Stimulated activated CD8-positive, alpha-beta memory T cell treated with anti-CD3 and anti-CD28 coated beads, Interleukin-7, amount 100 ng/mL, for 24 hours (primary cell): ENCODE measurements at places on chromosomes 1 and 21.

GRCh38 chr1:228140724-228141225, 696 bp downstream of the GUK1 start:
- no peak for DNase-seq

DNA sequence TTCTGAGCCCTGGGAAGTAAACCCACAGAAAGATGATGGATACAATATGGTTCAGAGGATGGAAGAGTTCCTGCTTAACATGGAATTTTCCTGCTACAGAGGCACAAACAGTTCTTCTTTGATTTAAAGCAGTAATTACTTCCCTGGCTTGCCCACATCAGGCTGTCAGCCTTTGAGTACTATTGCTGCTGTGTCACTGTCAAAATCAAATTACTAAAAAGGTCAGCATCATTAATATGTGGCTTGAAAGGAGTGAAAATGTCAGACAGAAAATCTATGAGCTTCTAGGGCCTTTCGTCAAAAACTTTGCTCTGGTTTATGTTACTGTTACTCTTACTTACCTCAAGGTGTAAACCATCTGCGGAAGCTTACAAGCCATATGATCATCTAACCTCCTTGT, 98.6 kb upstream of the DPT start:
- no peak for DNase-seq

GRCh38 chr1:30371179-30371788, 352.1 kb downstream of the MATN1 start:
- no peak for DNase-seq

- no peak for DNase-seq
Observed at GRCh38 chr1:65208563-65208973, 60.6 kb downstream of the AK4 start.

DNA sequence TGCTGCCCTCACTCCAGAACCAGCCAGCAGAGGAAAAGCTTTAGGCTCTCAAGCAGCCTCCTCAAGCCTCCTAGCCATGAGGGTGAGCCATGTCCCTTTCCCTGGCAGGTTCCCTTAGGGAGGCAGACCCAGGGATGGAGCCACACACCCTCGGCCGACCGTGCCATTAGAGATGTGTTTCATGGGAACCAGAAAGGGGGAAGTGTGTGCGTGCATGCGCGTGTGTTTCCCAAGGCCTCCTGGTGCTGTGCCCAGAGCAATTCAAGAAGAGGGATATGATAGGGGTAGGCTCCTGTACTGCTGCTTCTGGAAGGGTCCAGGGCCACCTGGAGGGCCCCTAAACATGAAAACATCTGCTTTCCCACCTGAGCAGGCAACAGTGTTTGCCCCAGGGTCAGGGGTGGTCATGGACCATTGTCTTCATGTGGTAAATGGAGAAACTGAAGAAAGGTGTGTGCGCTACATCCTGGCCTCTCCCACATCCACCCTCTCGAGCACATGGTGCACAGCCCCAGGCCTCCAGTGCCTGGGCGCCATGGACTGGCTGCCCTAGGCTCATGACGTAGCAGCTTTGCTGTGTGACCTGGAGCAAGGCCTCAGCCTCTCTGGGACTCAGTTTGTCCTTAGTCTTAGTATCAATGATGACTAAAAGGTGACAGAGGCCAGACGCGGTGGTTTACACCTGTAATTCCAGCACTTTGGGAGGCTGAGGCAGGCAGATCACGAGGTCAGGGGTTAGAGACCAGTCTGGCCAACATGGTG, 48.1 kb downstream of the SYF2 start:
- DNase-seq = no peak

DNA sequence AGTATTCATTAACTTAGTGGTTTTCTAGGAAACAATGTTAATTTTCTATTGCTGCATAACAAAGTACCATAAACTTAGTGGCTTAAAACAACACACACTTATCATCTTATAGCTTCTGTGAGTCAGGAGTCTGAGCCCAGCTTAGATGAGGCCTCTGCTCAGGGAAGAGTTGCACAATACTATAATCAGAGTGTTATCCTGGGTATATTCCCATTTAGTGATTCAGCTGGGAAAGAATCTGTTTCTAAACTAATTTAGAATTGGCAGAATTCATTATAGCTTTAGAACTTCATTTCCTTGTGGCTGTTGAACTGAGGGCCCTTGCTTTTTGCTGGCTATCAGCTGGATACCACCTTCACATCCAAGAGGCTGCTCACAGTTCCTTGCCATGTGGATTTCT, 515.5 kb downstream of the BRINP3 start:
- no peak for DNase-seq

DNA sequence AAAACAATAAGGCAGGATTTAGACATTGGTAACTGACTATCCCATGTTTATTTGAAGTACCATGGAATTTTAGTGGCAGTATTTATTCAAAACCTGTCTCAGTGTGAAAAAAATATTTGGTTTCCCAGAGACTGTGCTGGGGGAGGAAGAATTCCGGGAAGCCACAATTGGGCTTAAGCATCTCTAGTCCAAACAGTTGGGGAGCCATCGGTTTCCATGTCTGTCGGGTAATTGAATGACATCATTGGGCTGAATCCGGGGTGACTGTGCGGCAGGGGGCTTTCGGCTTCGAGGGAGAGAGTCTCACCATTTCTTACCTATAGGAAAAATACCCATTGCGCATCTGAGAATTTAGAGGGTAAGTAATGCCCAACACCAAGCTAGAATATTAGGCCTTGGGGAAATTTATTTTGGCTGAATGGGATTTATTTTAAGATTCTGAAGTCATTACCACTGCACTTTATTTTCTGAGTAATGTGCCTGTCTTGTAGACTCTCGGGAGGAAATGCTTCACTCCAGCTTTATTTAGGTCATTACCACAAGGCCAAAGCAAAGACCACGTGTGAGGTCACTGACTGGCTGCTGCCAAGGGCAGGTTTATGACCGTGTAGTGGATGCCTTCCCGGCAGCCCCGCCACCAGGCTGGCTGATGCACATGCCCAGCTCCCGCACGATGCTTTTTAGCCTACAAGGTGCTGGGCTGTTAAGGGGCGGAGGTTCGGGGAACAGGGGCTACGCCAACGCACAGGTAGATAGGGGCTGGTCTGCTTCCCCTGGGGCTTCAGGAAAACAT, 23.1 kb upstream of the UMODL1 start:
- no peak for DNase-seq

GRCh38 chr1:168485048-168485447, 58.7 kb downstream of the XCL2 start:
- DNase-seq = no peak

GRCh38 chr1:180762796-180763195, 131.0 kb downstream of the XPR1 start:
- no peak for DNase-seq

- no peak for DNase-seq
Observed at GRCh38 chr1:36148821-36149236, 457 bp downstream of the TRAPPC3 start.

DNA sequence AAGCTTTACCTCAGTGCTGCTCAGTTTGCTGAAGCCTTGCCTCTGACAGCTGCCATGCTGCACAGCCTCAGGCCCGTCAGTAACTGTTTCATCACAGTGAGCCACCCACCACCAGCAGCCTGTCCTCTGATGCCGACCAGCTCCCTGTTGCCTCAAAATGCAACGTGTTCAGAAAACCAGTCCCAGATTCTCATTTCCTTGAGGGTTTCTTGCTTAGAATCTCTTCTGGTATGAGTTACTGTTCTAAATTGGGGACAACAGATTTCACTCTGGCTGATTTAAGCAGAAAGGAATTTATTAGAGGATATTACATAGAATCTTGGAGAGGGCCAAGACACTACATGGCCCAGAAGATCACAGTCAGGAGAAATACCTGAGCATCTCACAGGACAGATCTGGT, 11.0 kb downstream of the UBL4B start:
- no peak for DNase-seq

GRCh38 chr1:196677781-196678509, 26.1 kb downstream of the CFH start:
- DNase-seq = no peak

DNA sequence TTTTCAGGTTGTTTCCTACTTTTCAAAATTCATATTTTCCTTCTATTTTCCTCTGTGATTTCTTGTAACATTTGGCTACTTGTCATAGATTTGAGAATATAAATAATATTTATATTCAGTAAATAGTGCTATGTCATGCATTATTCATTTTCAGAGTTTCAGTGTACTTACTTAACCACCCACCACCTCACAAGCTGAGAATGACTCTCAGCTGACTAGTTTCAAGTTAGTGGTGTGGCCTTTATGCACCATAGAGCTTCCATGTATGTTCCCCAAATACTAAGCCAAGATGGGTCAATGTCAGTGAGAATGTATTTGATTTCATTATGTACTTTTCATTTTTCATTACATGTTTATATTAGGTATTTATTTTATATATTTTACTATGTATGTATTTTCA, 56.9 kb upstream of the RGS1 start:
- DNase-seq = no peak

DNA sequence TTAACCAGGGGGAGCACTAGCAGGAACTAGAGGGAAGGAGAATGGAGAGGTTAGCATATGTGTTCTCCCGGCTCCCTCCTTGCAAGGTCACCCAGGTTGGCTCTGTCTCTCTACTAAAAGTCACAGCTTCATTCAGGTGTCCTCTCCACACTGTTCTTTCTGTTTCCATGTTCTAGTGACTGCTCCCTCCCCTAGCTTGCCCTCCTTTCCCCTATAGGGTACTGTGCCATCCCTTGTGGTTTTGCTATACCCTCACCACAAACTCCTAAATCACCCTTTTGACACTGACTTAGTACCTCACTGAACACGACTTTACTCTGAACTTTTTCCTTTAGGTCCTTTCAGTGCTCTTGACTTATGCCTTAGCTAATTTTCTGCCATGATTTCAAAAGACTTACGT, 389.3 kb downstream of the ST6GALNAC3 start:
- DNase-seq = no peak

GRCh38 chr1:109046671-109047070, 4.8 kb upstream of the WDR47 start:
- DNase-seq = no peak

DNA sequence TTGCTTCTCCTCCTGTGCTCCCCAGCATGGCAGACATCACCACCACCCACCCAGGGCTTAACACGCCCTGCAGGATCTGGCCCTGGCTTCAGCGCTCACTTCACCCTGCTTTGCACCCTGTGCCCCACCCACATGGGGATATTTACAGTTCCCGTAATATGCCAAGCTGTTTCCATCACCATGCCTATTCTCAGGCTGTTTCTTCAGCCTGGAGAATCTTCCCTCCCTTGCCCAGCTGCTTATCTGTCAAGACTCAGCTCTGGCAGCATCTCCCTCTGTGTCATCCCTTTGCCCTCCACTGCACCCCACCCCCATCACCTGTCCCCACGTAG, 3.6 kb upstream of the AHCYL1 start:
- no peak for DNase-seq

GRCh38 chr1:154742606-154743005, 127.5 kb downstream of the KCNN3 start:
- DNase-seq = no peak

DNA sequence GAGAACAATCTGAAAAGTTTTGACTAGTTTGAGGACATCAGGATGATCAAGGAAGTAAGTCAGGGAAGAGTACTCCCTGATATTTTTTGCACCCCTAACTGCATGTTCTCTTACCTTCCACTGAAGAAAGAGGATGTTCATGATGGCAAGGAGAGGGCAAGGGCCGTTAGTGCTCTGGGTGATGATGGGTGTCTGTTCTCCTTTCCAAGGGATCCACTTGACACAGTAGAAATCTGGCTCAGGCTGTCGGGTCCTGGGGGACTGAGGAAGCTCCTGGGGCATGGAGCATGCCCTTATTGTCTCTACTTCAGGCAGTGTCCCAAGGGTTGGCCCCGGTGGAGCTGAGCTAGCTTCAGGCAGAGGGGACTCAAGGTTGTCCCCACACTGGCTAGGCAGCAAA, 4.7 kb downstream of the MINDY1 start:
- DNase-seq = no peak

DNA sequence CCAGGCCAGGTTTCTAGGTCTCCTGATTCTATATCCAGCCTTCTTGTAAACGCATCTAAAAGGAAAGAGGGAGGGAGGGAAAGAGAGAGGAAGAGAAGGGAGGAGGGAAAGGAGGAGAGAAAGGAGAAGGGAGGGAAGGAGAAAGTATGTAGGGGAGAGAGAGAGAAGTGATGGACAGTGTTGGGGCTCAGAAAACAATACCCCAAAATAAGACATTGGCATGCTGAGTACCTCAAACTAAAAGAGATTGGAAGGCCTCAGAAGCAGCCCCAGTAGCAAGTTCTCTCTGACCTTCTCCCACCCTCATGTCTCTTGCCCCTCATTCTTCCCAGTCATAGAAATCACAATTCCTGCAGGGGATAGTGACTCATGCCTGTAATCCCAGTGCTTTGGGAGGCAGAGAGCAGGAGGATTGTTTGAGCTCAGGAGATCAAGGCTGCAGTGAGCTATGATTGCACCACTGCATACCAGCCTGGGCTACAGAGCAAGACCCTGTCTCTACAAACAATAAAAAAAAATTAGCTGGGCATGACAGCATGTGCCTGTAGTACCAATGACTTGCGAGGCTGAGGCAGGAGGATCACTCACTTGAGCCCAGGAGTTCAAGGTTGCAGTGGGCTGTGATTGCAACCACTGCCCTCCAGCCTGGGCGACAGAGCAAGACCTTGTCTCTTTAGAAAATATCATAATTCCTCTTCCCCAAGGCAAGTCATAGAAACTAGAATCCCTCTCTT, 51.2 kb downstream of the DNTTIP2 start:
- no peak for DNase-seq

DNA sequence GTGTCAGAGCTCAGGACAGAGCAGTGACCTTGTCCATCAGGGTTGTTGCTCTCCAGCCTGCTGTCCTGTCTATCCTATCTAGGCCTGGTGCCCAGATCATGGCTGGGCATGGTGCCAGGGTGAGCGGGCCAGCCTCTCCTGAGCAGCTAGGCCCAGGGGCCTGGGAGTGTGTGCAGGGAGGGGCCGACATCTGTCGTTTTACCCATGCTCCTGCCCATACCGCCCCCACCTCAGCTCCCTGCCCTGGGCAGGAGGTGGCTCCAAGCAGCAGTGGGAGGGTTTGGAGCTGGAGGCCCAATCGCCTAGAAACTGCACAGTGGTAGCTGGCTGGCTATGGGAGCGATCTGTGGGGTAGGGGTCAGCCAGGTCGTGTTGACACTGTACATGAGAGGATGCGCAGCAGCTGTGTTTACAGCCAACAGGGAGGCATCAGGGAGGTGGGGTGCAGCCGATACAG, 6.5 kb downstream of the INSRR start:
- DNase-seq = no peak

DNA sequence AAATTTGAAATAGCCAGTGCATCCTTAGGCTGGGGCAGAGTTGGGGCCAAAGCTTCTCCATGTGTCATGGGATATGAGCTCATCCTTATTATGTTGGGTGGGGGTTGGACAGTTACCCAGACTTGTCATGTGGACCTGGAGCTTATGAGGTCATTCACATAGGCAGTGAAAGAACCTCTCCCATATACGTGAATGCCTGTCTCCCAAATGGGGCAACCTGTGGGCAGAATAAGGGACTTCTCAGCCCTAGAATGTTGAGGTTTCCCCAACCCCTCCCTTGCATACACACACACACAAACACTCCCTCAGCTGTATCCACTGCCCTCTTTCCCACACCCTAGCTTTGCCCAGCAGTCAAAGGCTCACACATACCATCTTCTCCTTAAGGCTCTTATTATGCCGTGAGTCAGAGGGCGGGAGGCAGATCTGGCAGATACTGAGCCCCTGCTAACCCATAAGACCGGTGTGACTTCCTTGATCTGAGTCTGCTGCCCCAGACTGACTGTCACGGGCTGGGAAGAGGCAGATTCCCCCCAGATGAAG, 2.3 kb upstream of the IVL start:
- no peak for DNase-seq
